ENCODE measurements at places on chromosomes 1 and 21.

GRCh38 chr21:23455676-23456075, 2151.6 kb downstream of the MRPL39 start:
- DNase-seq: no peak

GRCh38 chr1:10932088-10932487, 80.4 kb upstream of the TARDBP start:
- DNase-seq: no peak

DNA sequence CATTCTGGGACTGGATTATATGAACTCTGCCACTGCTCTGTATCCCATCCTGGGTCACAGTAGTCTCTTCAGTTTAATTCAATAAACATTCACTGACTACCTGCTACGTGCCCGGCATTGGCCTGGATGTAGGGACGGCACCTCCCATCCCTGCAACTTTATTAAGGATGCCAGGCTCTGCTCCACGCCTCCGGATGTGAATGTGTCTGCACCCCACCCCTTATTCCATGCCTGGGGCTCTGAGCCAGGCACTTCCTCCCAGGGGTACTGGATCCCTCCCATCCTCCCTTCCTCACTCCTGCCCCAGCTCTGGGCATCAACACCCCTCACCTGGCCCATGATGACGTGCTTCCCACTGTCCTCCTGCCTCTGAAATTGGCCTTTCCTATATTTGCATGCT, 53.7 kb downstream of the KCNN3 start:
- DNase-seq: no peak

DNA sequence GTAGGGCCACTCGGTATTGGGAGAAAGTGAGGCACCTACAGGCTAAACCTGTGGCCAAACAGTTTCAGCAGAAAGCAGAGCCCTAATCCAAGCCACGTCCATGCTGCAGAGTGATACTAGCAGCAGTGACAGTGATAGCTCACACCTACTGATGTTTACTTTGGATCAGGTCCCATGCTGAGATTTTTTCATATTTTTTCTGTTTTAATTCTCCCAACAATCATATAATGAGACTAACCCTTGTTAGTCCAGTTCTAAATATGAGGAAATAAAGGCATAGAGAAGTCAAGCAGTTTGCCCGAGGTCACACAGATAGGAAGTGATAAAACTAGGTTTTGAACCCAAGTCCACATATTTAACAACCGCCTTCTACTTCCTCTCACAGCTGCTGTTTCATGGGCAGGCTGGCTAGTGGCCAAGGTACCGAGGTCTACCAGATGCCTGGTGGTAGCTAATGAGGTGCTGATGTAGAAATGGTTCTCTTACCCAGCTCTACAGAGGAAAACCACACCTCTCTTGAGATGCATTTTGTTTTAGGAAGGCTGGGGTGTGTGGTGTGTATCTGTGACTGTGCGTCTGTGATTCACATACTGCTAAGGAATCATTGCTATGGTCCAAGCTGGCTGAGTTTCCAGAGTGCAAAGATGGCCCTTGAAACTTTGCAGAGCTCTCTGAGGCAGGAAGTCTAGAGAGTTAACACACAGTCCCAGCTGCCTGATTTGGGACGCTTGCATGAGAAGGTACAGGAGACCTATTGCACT, 80.3 kb upstream of the ARTN start:
- DNase-seq: no peak

- peak; percentile 98 for DNase-seq
Observed at GRCh38 chr21:42009831-42010506, at the start of gene ZBTB21. ZBTB21 (minus strand) TSS chr21:42010360; CDS start chr21:41994095, 16,265 bp downstream.

GRCh38 chr1:106178791-106179190, 877.7 kb upstream of the PRMT6 start:
- no peak for DNase-seq

DNA sequence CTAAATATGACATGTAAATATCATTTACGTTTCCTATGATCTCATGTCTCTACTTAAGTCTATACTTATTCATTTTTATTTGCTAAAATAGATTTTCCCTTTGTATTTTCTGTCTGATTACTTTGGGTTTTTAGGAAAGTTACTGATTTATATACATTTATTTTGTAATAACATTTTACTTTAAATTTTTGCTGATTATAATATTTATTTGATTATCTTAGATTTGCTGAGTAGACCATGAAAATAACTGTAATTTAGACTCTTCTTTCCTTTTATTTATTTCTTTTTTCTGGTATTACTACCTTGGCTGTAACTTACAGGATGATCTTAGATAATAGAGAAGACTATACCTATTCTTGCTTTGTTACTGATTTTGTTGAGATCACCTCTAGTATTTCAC, 159.9 kb upstream of the POGK start:
- DNase-seq: no peak

GRCh38 chr1:93750955-93751354, 69.3 kb upstream of the BCAR3 start:
- no peak for DNase-seq

DNA sequence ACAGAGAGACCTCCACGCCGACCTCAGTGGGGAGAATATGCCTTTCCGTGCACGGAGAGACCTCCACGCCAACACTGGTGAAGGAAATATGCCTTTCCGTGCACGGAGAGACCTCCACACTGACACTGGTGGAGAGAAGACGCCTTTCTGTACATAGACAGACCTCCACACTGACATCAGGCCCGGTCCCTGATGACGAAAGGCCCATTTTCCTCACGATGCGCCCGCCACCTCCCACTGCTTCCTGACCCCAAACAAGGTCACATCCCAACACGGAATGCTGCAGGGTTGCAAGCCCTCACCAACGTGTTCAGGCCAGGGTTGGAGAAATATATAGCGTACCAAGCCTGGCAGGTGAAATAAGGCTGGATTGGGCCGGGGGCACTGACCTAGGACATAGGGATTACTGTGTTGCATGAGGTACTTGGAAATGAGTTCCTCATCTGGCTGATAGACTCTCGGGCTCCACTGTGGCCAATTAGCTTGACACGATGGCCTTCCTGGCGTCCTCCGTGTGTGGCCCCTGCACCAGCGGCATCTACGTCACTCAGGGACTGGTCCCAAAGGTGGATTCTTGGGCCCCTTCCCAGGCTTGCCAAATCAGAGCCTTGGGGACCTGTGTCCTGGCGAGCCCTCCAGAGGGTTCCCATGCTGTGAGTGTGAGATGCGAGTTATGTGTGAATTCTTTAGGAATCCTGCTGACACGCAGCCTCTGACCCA, 16.5 kb upstream of the SUMO3 start:
- no peak for DNase-seq
